ENCODE measurements at places on chromosomes 12 and 14.

DNA sequence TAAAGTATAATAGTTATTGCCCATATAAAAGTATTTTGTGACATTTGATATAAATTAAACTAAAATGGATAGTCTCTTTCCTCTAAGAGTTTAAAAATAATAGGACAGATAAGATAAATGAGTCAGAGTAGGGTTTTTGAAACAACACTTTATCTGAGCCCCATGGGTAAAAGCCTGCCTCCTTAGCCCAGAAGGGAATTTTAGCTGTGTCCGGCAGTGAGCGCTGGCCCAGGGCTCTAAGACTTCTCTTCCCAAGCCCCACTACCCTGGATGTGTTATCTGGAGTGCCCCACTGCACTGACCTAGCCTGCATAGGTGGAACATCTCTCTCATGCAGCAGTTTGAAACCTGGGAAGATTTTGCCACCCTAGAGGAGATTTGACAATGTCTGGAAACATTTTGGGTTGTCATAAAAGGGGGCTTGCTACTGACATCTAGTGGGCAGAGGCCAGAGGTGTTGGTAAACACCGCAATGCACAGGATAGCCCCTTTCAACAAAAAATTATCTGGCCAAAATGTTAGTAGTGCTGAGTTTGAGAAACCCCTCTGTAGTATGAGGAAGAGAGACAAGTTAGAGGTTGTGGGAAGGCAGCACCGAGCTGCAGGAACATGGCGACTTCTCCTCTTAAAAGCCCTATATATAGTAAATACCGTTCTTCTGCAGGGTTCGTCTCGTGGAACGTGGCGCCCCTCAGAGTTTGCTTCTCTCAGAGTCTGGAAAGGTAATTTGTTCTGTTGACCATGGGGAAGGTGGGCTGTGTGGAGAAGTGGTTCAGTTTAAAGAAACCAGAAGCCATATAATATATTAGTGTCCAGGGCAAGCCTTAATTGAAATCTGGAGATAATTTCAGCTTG lies 29.3 kb upstream of the ATF1 start:
- peak; percentile 63 for DNase-seq

- no peak for DNase-seq
Measured at GRCh38 chr12:130462558-130463274, 125.0 kb downstream of the PIWIL1 start.

- DNase-seq, result no peak
Measured at GRCh38 chr12:80864046-80864735, 73.5 kb downstream of the LIN7A start.

GRCh38 chr12:57380300-57380699 lies 50.5 kb downstream of the R3HDM2 start:
- no peak for DNase-seq

DNA sequence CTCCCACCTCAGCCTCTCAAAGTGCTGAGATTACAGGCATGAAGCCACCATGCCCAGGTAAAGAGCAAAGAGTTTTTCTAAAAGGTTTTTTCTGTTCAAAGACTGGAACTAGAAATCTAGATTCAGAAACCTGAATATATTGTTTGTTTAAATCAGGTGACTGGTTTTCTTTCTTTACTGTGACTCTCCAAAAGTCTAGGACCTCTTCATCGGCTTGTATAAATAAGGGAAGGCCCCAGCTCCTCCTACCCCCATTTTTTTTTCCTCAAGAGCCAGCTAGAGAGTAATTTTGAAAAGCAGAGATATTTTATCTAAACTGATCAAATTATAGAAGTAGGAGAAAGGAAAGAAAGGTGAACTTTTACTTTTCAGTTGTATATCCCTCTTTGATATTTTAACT lies 48.0 kb downstream of the TMEM116 start:
- no peak for DNase-seq

- no peak for DNase-seq
Measured at GRCh38 chr12:129381715-129382114, 522.1 kb downstream of the TMEM132D start.

DNA sequence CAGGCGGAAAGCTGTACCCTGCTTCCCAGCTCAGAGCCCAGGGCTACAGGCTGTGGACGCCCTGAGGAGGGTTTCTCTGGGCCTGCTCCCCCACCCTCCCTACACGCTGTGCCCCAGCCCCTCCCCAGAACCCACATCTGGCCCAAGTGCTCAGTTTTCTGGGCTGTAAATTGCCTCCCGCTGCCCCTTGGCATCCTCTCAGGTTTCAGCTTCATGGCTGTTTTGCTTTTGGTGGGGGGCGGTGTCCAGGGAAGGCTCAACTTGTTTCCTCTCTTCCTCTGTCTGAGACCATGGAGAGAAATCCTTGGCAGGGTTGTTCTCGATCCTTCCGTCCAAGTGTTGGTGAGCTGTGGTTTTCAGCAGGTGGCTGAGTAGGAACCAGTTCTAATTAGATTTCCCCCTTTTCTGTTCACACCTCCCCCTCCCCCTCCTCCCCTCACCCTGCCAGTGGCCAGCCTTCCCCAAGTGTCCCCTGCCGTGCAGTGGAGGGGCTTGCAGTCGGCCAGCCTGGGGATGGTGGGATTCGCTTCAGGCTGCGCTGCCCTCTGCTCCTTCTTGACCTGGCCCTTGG lies 61.8 kb downstream of the TSPAN9 start:
- DNase-seq, result no peak

- no peak for DNase-seq
Measured at GRCh38 chr14:90567991-90568390, 171.2 kb downstream of the CALM1 start.

DNA sequence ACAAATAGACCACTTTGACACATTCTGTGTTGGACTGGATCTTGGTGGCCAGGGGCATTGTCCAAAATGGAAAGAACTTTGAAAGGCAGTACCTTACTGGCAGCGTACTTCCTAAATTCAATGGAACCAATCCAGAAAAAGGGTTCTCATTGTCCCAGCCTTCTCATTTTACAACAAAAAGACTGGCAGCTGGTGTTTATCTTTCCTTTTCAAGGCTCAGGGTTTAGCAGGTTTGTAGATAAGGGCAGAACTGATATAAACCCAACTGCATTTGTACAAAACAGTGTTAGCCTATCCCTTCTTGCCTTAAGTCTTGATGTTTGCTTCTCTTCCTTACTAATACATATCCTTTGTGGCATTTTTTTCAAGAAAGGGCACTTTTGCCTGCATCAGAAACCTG lies 7.7 kb downstream of the THAP2 start:
- DNase-seq, result no peak

DNA sequence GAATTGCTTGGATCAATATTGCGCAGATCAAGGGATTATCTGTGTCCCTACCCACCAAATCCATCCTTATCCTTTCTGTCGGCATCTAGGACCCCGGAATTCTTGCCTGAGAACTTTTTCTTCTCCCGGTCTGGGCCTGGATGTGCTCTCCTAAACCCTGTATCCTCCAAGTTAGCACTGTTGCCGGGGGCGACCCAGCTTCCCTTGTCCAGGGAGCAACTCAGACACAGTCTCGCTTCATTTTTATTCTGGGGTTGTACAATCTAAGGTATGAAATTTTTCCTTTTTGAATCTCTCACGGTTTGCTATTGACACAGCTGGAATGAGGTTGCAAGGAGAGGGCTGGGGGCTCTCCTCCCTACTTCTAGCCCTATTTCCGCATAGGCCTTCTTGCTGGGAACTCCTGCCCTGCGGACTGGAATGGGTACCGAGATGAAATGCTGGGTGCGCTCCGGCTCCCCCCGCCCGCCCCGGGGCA lies 403 bp upstream of the PNP start:
- peak; percentile 25 for DNase-seq

GRCh38 chr12:120960657-120961056 lies 17.7 kb upstream of the HNF1A start:
- no peak for DNase-seq

DNA sequence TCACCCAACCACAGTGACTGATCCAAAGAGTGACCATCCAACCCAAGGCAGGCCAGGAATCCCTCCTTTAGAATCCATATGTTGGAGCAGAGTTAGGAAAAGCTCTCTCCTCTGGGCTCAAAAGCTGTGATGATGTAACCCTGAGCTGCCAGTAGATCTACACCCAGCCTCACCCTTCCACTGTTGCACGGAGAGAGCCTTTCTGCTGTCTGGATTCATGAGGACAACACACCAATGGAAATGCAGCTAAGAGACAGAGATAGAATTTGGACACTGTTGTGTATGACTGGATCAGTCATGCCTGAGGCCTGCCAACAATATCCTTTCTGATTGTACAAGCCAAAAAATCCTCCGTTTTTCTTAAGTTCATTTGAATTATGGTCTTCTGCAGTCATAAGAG lies 4.4 kb upstream of the OR6J1 start:
- DNase-seq, result no peak

GRCh38 chr14:65239143-65239937 lies 137.0 kb upstream of the MAX start:
- no peak for DNase-seq
